ENCODE measurements at places on chromosomes 2 and 18.
A peak's percentile ranks its signal among the peaks of the same experiment; 100 is the strongest.

- DNase-seq: no peak
These were observed 26.9 kb downstream of the TMEM247 start for GRCh38 chr2:46506131-46506706.

- no peak for DNase-seq
These were observed 469.6 kb downstream of the TGIF1 start for GRCh38 chr18:3919396-3920061.

GRCh38 chr2:28274911-28275685 lies 117.6 kb upstream of the FOSL2 start:
- DNase-seq: peak; percentile 84

DNA sequence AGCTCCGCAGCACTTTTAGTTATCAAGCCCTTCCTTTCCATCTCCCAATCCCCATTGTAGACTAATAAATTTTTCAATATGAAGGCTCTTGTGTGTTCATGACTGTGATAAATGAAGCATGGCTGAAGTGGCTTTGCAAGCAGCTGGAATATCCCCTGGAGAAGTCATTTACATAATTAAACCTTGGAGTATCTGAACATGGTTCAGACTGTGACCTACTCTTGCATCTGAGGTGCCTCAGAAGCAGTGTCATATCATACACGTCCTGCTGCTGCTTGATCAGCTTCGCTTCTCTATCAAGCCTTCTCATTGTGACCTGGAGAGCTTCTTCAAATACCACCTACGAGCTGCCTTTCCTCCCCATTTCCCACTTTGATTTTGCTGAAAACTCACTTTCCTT lies 48.4 kb upstream of the ZNF397 start:
- DNase-seq: no peak

- DNase-seq: no peak
These were observed 74.2 kb upstream of the MBOAT2 start for GRCh38 chr2:9077691-9078090.

DNA sequence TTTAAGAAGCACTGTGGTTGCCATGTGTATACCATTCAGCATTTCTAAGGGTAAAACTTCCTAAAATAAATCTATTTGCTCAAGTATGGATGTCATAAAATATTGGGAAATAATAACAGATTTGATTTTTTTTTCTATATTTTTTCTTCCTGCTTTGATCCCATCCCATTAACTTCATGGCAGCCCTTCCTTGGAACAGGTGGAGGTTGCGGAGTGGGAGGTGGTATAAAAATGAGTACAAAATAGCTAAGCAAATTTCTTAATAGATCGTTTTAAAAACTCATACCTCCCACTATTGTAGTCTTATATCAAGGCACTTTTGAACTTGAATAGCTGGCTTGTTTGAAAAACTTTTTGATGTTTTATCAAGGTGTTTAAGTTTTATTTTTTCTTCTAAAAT lies 152.1 kb upstream of the KYNU start:
- DNase-seq: no peak

GRCh38 chr2:98539056-98539735 lies 69.1 kb downstream of the COA5 start:
- no peak for DNase-seq

- no peak for DNase-seq
These were observed 45.1 kb downstream of the C1QL2 start for GRCh38 chr2:119113489-119113770.

GRCh38 chr2:136375017-136375901 lies 257.3 kb upstream of the CXCR4 start:
- no peak for DNase-seq

DNA sequence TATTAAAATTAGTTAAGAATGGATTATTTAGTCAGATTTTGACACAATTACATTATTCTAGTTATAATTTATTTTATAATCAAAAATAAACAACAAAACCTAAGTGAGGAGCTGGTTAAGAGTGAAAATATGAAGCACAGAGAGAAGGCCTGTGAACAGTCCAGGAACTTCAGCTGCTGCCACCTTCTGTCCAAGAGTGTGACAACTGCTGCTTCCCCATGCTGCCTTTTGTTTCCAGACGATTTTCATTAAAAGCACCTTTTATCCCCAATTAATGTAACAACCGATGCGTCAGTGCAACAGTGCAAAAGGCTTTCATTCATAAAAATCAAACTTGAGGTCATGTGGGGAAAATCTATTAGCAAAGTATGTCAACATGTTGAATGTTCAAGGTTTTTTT lies 363.6 kb downstream of the CTNNA2 start:
- no peak for DNase-seq

DNA sequence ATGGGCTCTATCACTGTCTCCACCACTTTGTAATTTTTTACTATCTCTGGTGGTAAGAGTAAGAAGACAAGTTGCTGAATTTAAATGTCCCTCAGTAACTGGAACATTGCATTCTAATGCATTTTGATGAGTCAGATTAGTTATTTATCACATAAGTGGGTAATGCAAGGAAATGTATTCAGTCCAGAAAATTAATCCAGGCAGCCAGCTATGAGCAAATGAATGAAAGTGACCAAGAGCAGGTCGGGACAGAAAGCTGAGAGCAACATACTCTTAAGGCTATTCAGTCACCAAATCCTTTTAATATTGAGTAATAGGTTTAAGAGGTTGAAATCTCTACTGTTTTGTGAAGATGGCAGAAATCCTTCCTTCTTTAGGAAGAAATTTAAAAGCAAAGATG lies 265.5 kb upstream of the PARD3B start:
- no peak for DNase-seq

- DNase-seq: peak; percentile 46
These were observed 82.1 kb upstream of the REV1 start for GRCh38 chr2:99571954-99572353.

DNA sequence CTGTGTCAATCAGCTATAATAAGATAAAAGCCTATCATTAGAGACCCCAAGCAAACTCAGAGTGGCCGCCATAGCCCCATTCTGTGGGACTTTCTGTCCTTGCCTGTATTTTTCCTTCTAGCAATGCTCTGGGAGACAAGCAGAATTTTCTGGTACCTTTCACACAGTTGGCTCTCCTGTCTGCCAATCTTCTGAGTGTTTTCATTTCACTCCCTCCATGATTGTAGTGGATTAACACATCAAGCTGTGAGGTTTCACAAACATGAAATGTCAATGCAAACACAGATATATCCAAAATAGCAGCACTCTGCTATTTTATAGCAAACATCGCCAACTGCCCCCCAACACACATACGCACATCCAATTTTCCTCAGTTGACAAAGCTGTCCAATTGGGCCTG lies 64.9 kb downstream of the C1D start:
- DNase-seq: no peak

GRCh38 chr2:35415282-35415681 lies 940.3 kb upstream of the CRIM1 start:
- DNase-seq: no peak

DNA sequence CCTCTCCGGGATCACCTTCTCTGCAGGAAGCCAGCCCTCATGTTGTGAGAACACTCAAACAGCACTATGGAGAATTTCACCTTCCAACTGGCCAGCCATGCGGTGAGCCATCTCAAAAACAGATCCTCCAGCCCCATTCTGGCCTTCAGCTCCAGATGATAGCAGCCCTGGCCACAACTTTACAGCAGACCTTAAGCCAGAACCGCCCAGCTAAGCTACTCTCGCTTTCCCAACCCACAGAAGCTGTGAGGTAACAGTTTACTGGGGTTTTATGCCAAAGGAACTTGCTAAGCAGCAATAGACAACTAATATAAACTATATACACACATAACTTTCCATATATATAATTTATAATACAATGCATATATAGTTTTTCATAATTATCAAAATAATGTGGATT lies 11.6 kb upstream of the PTPN4 start:
- no peak for DNase-seq

DNA sequence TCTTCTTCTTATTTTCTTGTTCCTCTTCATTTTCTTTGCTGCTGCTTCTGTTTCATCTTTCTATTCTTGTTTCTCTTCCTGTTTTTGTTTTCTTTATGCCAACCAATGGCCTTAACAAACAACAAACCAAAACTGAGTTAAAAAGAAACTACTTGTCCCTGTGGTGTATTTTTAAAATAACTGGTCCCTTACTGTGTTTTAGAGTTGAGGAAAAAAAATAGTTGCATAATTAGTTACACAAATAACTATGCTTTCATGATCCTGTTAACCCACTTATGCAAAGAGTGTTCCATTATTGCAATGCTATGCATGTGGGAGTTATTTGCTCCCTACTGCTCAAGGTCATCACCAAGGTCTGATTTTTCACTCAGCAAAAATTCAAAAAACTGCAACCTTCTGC lies 39.5 kb upstream of the IMP4 start:
- DNase-seq: no peak

DNA sequence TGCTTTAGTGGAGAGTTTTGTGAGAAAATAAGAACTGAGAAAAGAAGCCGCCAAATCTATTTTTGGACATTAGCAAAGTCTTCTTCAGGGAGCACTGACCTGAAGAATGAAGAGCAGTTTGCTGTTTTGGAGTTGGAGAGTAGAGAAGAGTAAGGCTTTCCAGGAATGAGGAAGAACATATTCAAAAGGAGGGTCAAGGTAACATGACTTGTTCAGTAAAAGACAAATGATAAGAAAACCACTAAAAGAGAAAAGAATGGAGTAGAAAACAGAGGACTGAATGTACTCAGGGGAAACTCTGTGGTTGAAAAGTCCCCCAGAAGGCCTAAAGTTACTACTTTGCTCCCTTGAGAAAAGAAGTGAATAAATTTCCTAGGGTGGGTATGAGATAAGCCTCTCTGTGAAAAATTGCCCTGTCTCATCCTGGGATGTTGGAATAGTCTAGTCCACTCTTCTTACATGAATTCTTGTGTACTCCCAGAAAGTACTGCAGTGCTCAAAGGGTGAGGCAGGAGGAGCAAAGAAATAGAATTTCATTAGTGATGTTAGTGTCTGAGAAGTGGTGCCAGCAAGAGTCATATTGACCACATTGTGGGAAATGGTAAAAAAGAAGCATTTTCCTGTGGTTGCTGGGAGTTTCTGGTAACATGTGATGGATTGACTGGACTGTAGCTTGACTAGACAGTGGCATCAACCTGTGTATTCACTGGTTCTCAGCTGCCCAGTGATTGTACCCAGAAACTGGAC lies 27.8 kb downstream of the MBD5 start:
- DNase-seq: no peak

GRCh38 chr2:170163411-170164065 lies 14.4 kb upstream of the MYO3B start:
- no peak for DNase-seq

DNA sequence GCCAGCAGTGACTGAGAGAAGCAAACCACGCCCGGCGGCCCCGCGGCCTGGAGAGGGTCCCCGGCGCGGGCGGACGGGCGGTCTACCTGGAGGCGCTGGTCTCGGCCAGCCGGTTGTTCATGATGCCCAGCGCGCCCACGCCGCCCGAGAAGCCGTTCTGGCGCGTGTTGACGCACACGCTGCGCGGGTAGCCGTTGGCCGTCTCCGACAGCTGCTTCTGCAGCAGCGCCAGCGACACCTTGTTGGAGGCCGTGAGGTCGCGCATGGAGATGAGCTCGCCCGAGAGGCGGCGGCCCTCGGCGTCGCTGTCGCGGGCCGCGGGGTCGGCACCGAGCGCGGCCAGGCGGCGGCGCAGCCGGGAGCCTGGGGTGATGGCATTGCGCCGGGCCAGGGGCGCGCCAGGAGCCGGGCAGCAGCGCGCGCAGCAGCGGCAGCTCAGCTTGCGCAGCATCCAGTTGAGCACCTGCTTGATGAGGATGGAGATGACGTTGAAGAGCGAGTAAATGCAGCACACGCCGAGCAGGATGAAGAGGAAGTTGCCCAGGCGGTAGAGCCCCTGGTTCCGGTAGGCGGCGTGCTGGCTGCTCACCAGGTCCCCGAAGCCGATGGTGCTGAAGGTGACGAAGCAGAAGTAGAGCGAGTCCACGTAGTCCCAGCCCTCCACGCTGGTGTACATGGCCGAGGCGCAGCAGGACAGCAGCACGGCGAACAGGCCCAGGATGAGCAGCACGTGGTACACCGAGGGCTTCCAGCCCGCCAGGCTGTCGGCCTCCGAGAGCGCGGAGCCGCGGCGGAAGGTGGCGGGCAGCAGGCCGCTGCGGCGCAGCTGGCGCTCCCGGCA lies 118.1 kb downstream of the MSH2 start:
- no peak for DNase-seq

GRCh38 chr2:127562936-127563335 lies 27.5 kb downstream of the MYO7B start:
- no peak for DNase-seq

- no peak for DNase-seq
These were observed 1.2 kb downstream of the ANKMY1 start for GRCh38 chr2:240556553-240557100.
